Vein endothelial cell (primary cell): ENCODE measurements at places on chromosomes 3 and 15. TPM values are rescaled to one million over a fixed set of nuclear protein-coding genes. Genes with fewer than 3 reads are reported as not detected.

Gene ALDH1L1
- not detected in 2 replicates for total RNA-seq

Gene LRRC2
- total RNA-seq = 0.10 and 0.98 TPM in 2 replicates

Gene SLC4A7
- 72.5 and 140 TPM in 2 replicates for total RNA-seq

Gene BSN
- total RNA-seq = 0.19 and 0.65 TPM in 2 replicates

Gene BNC1
- total RNA-seq = 3.5 and 5.2 TPM in 2 replicates

Gene PLSCR5
- total RNA-seq = not detected in 2 replicates

Gene FXR1
- 142 and 149 TPM in 2 replicates for total RNA-seq

Gene NUP210
- total RNA-seq = 0.29 and 1.3 TPM in 2 replicates

Gene ZNF860
- 0.98 and 4.0 TPM in 2 replicates for total RNA-seq

Gene AHSG
- total RNA-seq = not detected in 2 replicates

Gene KCNMB3
- total RNA-seq = 2.3 and 4.2 TPM in 2 replicates

Gene IL20RB
- total RNA-seq = 0.33 and 1.3 TPM in 2 replicates

Gene CMTM7
- 46.2 and 58.5 TPM in 2 replicates for total RNA-seq

Gene SEMA3F
- total RNA-seq = 38.3 and 76.8 TPM in 2 replicates

Gene RAB6B
- total RNA-seq = 0.98 and 1.2 TPM in 2 replicates

Gene GAP43
- not detected in 2 replicates for total RNA-seq

Gene RTP4
- total RNA-seq = 0.86 and 2.0 TPM in 2 replicates

Gene SEMA3B
- 0.65 and 1.1 TPM in 2 replicates for total RNA-seq

Gene MKRN2OS
- not detected in 2 replicates for total RNA-seq

Gene TEX55
- not detected in 2 replicates for total RNA-seq

Gene FAM3D
- total RNA-seq = under 0.01 TPM in 1 of 2 replicates, not detected in the other

Gene RTP3
- total RNA-seq = not detected in 2 replicates

Gene DPPA2
- total RNA-seq = not detected in 2 replicates

Gene MAP4
- 158 and 177 TPM in 2 replicates for total RNA-seq

Gene PLCB2
- total RNA-seq = 0.33 and 1.1 TPM in 2 replicates

Gene AGBL1
- under 0.01 TPM in 1 of 2 replicates, not detected in the other for total RNA-seq

Gene SMAD3
- 54.5 and 61.4 TPM in 2 replicates for total RNA-seq

Gene FGF12
- total RNA-seq = 1.6 and 2.9 TPM in 2 replicates

Gene CISH
- total RNA-seq = 0.33 and 0.48 TPM in 2 replicates

Gene FAM162A
- 9.5 and 12.7 TPM in 2 replicates for total RNA-seq

Gene ATP13A5
- total RNA-seq = not detected in 2 replicates

Gene HRG
- not detected in 2 replicates for total RNA-seq

Gene SERINC4
- total RNA-seq = under 0.01 TPM in 1 of 2 replicates, not detected in the other

Gene FANCD2OS
- total RNA-seq = not detected in 2 replicates

Gene CFAP91
- total RNA-seq = 0.10 and 0.33 TPM in 2 replicates

Gene PIERCE2
- total RNA-seq = 0.38 and 1.6 TPM in 2 replicates

Gene CHST13
- not detected in 2 replicates for total RNA-seq

Gene WDR93
- total RNA-seq = 0.10 TPM in 1 of 2 replicates, not detected in the other

Gene C3orf22
- not detected in 2 replicates for total RNA-seq

Gene GOLGA6L7
- total RNA-seq = not detected in 2 replicates

Gene AMIGO3
- total RNA-seq = 0.76 and 0.98 TPM in 2 replicates

Gene TAGLN3
- total RNA-seq = not detected in 2 replicates

Gene MYLK
- 22.5 and 45.9 TPM in 2 replicates for total RNA-seq

Gene COL6A5
- total RNA-seq = not detected in 2 replicates

Gene ROPN1B
- total RNA-seq = not detected in 2 replicates

Gene CLDN16
- total RNA-seq = under 0.01 TPM in 2 replicates

Gene FOXL2NB
- 0.33 TPM in 1 of 2 replicates, not detected in the other for total RNA-seq

Gene BCL2A1
- 1.4 TPM in 1 of 2 replicates, not detected in the other for total RNA-seq

Gene DPPA4
- total RNA-seq = not detected in 2 replicates

Gene ALS2CL
- 8.8 and 11.1 TPM in 2 replicates for total RNA-seq

Gene GOLGA6L4
- total RNA-seq = 1.3 and 2.0 TPM in 2 replicates

Gene ADAMTS9
- total RNA-seq = 54.9 and 144 TPM in 2 replicates

Gene MESP1
- 0.10 and 0.33 TPM in 2 replicates for total RNA-seq

Gene MST1
- 2.6 and 3.9 TPM in 2 replicates for total RNA-seq

Gene DCLK3
- not detected in 2 replicates for total RNA-seq

Gene INTS14
- 41.5 and 44.7 TPM in 2 replicates for total RNA-seq
